Cardiac atrium fibroblast (primary cell): ENCODE measurements at places on chromosomes 2 and 18. TPM values are rescaled to one million over a fixed set of nuclear protein-coding genes. Genes with fewer than 3 reads are reported as not detected.

Gene TUBA3E
- total RNA-seq = not detected in 2 replicates

Gene DLGAP1
- total RNA-seq = 0.18 and 0.65 TPM in 2 replicates

Gene SERPINB2
- total RNA-seq = not detected in 2 replicates

Gene OTOS
- not detected in 2 replicates for total RNA-seq

Gene OTX1
- total RNA-seq = not detected in 2 replicates

Gene TMEM37
- 2.9 and 7.6 TPM in 2 replicates for total RNA-seq

Gene PDCD1
- total RNA-seq = not detected in 2 replicates

Gene MRPS5
- 36.5 and 39.2 TPM in 2 replicates for total RNA-seq

Gene WDCP
- 6.1 and 9.6 TPM in 2 replicates for total RNA-seq

Gene CRYGC
- total RNA-seq = not detected in 2 replicates

Gene TNP1
- total RNA-seq = not detected in 2 replicates

Gene VIL1
- not detected in 2 replicates for total RNA-seq

Gene PIGN
- total RNA-seq = 30.5 and 36.6 TPM in 2 replicates

Gene PLGLB1
- total RNA-seq = 1.1 TPM in 1 of 2 replicates, not detected in the other

Gene RAB17
- 0.81 and 1.4 TPM in 2 replicates for total RNA-seq

Gene SLC8A1
- total RNA-seq = 4.2 and 6.5 TPM in 2 replicates

Gene CHRNA1
- not detected in 2 replicates for total RNA-seq

Gene GPR17
- not detected in 2 replicates for total RNA-seq

Gene KCNIP3
- 4.4 and 10.3 TPM in 2 replicates for total RNA-seq

Gene PLA2R1
- total RNA-seq = 12.5 and 15.6 TPM in 2 replicates

Gene AGXT
- total RNA-seq = not detected in 2 replicates

Gene COL4A4
- 45.2 and 55.4 TPM in 2 replicates for total RNA-seq

Gene GCG
- total RNA-seq = not detected in 2 replicates

Gene LYG2
- total RNA-seq = not detected in 2 replicates

Gene DQX1
- total RNA-seq = not detected in 2 replicates

Gene SATB2
- total RNA-seq = 1.3 and 1.6 TPM in 2 replicates

Gene MTA3
- total RNA-seq = 15.7 and 19.1 TPM in 2 replicates

Gene LRATD1
- total RNA-seq = 0.49 TPM in 1 of 2 replicates, not detected in the other

Gene LYPD6
- total RNA-seq = not detected in 2 replicates

Gene RAB31
- 40.4 and 74.2 TPM in 2 replicates for total RNA-seq

Gene RIT2
- total RNA-seq = not detected in 2 replicates

Gene TM4SF20
- not detected in 2 replicates for total RNA-seq

Gene SPR
- total RNA-seq = 18.5 and 22.7 TPM in 2 replicates

Gene PRKAG3
- total RNA-seq = not detected in 2 replicates

Gene DOCK10
- total RNA-seq = 2.4 and 4.2 TPM in 2 replicates

Gene NCKAP5
- total RNA-seq = not detected in 2 replicates

Gene ATG16L1
- 15.4 and 28.5 TPM in 2 replicates for total RNA-seq

Gene MATN3
- total RNA-seq = 0.49 and 3.2 TPM in 2 replicates

Gene MTLN
- 76.5 and 97.5 TPM in 2 replicates for total RNA-seq

Gene KRTCAP3
- total RNA-seq = 0.97 TPM in 1 of 2 replicates, not detected in the other

Gene SERPINB3
- not detected in 2 replicates for total RNA-seq

Gene CCNYL1
- total RNA-seq = 22.6 and 48.4 TPM in 2 replicates

Gene NT5C1B
- not detected in 2 replicates for total RNA-seq

Gene AQP12B
- not detected in 2 replicates for total RNA-seq

Gene CNPPD1
- total RNA-seq = 16.1 and 32.9 TPM in 2 replicates

Gene CAPN14
- 1.1 TPM in 1 of 2 replicates, not detected in the other for total RNA-seq

Gene RNU2-63P
- not detected in 2 replicates for total RNA-seq

Gene NPPC
- total RNA-seq = not detected in 2 replicates

Gene IL36RN
- total RNA-seq = not detected in 2 replicates

Gene MAL
- not detected in 2 replicates for total RNA-seq

Gene CERKL
- not detected in 2 replicates for total RNA-seq

Gene NTSR2
- not detected in 2 replicates for total RNA-seq

Gene ZAP70
- total RNA-seq = not detected in 2 replicates

Gene PKDCC
- total RNA-seq = 94.1 and 99.8 TPM in 2 replicates

Gene GKN1
- total RNA-seq = not detected in 2 replicates

Gene DYNAP
- not detected in 2 replicates for total RNA-seq

Gene CRYGD
- total RNA-seq = not detected in 2 replicates
